NCI-H146 (cell line): ENCODE measurements at places on chromosomes 5 and 9.
A peak's percentile ranks its signal among the peaks of the same experiment; 100 is the strongest.

GRCh38 chr9:69090946-69091345 lies 55.4 kb downstream of the FXN start:
- no peak for DNase-seq

- DNase-seq: no peak
Measured at GRCh38 chr5:116976767-116977166, 402.1 kb upstream of the SEMA6A start.

- no peak for DNase-seq
Measured at GRCh38 chr9:112327718-112328450, 5.5 kb downstream of the PTBP3 start.

DNA sequence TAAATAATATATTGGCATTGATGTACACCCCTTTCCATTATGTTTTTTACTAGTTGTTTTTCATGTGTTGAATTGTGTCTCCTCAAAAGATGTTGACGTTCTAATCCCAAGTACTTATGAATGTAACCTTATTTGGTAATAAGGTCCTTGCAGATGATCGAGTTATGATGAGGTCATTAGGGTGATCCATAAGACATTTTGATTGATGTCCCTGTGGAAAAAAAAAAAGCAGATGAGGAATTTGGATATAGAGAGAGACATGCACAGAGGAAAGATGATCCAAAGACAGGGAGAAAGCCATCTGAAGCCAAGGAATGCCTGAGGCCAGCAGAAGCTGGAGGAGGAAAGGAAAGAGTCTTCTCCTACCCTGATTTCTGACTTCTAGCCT lies 632.7 kb downstream of the TLR4 start:
- DNase-seq: no peak

GRCh38 chr5:69432412-69433206 lies 17.7 kb downstream of the MARVELD2 start:
- no peak for DNase-seq

DNA sequence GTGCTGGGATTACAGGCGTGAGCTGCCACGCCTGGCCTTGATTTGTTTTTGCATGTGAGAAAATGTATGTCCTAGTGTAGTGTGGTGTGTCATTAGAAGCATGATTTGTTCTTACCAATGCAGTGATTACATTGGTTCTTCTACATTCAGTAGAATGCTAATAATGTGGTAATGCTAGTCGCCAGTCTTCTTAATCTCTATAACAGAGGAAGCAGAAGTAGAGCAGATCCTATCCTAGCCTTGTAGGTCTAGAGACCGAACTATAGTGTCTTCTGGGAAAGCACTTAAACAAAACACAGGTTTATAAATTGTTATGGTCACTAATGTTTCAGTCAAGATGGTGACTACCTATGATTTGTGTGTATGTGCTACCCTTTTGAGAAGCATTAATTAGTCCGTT lies 197.5 kb upstream of the DMRT1 start:
- no peak for DNase-seq

DNA sequence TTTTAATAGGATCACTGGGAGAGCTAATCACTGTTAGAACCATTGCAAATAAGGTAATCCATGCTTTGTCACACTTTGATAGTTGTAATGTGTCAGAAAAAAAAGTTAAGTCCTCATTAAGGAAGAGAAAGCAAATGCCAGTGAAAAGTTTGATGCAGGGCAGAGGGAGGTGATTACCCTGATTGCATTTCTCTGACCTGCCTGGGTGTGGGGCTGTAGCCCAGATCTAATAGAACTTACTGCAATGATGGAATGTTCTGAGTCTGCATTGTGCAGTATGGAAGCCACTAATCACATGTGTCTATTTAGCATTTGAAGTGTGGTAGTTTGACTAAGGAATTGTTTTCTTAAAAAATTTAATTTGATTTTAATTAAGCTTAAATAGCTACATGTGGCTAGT lies 202.7 kb downstream of the ATP10B start:
- peak; percentile 20 for DNase-seq

- no peak for DNase-seq
Measured at GRCh38 chr9:72144756-72145492, 4.3 kb upstream of the GDA start.

GRCh38 chr5:175805256-175806011 lies 65.9 kb upstream of the CPLX2 start:
- no peak for DNase-seq

GRCh38 chr9:113298311-113298710 lies 4.9 kb downstream of the RNF183 start:
- peak; percentile 45 for DNase-seq

- DNase-seq: no peak
Measured at GRCh38 chr5:90549729-90550275, 8.8 kb upstream of the ADGRV1 start.

DNA sequence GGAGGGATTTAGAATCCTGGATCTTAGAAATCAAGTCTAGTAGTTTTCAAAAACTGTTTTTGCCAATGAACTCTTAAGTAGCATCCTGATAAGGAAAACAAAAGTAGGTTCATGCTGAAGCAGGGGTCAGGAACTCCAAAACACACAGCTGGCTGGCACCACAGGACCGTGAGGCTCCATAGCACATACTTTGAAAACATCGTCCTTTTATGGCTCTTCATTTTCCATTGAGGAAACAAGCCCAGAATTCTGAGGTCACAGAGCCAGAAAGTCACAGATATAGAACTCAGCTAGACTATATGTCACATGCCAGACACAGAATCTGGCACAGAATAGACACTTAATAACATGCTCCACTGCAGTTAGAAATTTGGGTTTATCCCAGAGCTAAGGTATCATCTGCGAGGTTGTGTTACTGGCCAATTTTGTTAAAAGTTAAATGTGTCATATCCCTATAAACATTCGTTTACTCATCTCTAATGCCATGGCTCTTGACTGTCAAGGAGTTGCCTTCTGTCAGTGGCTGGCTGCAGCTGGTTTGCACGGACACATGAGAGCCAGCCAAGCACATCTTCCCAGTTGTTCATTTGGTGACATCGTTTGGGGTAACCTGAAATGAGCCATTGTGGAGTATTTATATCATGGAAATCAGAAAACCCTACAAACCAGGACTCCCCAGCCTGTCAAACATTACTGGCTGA lies 58.8 kb downstream of the FAM78A start:
- DNase-seq: no peak

DNA sequence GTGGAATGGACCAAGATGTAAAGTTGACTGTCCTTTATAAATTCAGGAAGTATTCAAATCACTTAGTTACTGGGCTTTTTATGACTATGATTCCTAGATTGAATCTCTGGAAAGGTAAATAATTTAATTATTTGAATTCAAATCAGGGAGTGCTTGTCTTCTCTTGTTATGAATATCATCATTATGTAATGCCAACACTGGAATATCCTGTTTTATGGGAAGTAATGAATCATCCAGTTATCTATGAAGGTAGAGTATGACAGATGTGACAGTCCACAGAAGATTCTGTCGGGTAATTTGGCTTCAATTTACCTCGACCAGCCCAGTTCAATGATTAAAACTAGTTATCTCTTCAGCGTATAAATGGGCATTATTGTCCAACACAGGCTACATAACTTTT lies 141.0 kb upstream of the NUDT12 start:
- no peak for DNase-seq

- no peak for DNase-seq
Measured at GRCh38 chr9:2962471-2963172, 118.7 kb upstream of the PUM3 start.
